ENCODE measurements at places on chromosomes 11 and 22.

DNA sequence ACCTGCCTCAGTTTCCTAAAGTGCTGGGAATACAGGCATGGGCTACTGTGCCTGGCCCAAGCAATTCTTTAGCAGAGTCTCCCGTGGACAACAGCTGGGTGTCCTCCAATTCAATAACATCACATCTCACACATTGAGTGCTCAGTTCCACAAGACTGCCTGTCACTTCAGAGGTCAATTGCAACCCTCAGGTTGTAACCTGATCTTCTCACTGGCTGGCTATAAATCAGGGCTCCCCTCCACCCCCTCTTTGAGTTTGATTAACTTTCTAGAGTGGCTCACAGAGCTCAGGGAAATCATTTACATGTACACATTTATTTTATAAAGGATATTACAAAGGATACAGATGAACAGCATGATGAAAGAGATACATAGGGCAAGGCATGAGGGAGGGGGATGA lies 68.1 kb downstream of the MCHR1 start:
- DNase-seq: no peak

GRCh38 chr11:110896358-110896757 lies 184.1 kb upstream of the ARHGAP20 start:
- peak; percentile 39 for DNase-seq

- no peak for DNase-seq
These were observed 48.2 kb downstream of the KCNC1 start for GRCh38 chr11:17782603-17783337.

- DNase-seq: no peak
These were observed 92.6 kb downstream of the DEPDC5 start for GRCh38 chr22:31846161-31847115.

- no peak for DNase-seq
These were observed 57.9 kb upstream of the PARVA start for GRCh38 chr11:12319461-12319951.

DNA sequence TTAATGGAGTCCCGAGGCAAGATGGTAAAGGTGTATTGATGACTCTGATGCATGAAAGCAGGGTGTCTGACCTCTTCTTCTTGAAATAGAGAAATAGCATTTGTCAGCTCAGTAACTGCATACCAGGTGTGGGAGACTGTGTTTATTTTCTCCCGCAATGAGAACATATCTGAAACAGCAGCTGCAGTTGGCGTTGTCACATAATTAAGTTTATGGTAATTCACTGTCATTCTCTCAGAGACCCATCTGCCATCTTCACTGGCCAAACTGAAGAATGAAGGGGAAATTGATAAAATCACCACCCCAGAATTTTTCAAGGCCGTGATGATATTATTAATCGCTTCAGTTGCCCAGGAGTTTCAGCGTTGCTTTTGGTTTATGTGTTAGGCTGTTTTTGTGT lies 20.1 kb upstream of the MCHR1 start:
- DNase-seq: no peak

DNA sequence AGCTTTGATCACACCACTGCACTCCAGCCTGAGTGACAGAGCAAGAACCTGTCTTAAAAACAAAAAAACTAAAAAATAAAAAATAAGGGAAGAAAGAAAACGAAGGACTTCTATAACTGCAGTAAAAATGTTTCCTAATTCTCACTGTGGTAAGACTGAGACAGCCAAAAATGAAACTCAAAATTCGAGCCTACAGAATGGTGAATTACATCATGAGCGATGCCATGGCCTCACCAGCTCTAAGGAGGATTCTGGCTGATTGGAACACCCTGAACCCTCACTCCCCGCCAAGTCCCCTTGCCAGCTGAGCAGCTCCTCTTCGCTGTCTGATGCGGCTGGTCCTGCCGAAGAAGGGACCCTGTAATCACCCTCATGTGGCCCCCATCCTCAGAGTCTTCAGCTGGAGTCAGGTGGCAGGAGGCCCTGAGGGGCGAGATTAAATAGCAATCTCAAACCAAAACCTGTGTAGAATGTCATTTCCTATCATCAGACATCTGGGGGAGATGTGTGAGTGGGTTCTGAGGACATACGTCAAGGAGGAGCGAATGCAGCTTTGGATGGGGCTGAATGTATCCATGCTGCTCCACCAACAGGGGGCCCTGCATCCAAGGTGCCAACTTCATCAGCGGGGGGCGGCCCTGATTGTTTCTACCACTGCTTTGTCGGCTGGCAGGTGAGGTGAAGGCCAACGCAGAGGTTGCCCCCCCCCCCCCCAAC lies 29.2 kb downstream of the PDGFB start:
- no peak for DNase-seq

GRCh38 chr11:112186304-112186703 lies 11.0 kb downstream of the BCO2 start:
- no peak for DNase-seq

DNA sequence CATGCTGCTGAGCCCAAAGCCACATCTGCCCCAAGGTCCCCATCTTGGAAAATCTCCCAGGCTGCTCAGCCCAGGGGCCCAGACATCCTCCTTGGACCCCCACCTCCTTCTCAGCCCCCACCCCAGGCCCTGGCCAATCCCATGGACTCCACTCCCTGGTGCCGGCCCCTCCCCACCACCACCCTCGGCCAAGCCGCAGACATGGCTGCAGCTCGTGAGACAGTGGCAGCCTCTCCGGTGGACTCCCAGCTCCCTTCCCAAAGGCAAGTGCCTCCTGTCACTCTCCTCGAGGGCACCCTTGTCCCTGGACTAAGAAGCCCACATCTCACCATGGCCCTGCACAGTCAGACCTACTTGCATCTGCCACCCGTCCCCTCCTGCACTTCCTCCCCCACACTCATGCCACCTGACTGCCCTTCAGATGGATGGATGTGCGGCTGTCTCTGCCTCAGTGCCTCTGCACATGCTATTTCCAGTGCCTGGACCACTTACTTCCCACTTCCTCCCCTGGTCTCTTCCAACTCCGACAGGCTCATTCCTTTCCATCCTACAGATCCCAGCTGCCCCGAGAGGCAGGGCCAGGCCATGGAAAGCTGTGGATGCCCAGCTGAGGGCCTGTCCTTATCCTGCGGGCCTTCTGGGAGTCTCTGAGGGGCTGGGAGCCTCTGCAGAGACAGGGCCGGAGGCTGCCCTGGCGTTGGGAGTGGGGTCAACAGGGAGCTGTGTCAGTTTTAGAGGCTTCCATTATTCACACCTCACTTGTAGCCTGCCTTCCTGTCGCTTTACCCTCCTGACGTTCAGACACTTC lies 25.5 kb upstream of the RFPL3 start:
- no peak for DNase-seq

- DNase-seq: no peak
These were observed 32.3 kb upstream of the POU2AF2 start for GRCh38 chr11:111213256-111213655.

GRCh38 chr11:132253469-132254264 lies 883.3 kb downstream of the NTM start:
- no peak for DNase-seq

- DNase-seq: no peak
These were observed 37.5 kb downstream of the ATG16L2 start for GRCh38 chr11:72851726-72852125.

GRCh38 chr11:73331138-73331916 lies 23.3 kb downstream of the ARHGEF17 start:
- no peak for DNase-seq

GRCh38 chr22:18906896-18907295 lies 776 bp downstream of the DGCR6 start:
- DNase-seq: no peak

GRCh38 chr22:27554841-27555456 lies 246.6 kb downstream of the MN1 start:
- DNase-seq: no peak

GRCh38 chr11:46299451-46299961 lies 22.0 kb downstream of the CREB3L1 start:
- DNase-seq: no peak

DNA sequence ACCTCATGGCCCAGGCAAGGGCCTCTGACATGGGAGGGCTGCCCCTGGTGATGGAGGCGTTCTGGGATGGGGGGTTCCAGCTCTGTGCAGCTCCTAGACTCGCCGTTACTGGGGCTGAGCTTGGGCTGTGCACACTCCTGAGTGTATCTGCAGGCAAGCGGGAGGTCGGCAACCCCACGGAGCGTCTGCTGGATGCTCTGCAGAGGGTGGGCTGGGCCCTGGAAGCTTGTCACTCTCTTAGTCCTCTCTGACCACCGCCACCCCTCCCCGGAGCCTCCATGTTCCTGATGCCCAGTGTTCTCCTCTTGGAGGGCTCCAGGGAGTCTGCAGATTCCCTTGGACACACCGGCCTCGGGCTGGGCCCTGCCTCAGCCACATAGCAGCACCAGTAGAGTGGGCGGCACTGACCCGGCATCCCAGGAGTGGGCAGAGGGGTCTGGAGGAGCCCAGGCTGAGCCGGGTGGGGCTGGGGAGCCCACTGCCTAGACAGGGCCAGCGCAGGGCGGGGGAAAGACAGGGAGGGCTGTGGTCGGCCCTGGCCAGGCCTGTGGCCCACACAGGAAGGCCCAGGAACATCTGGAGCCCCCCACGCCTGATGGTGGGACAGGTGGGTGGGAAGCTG lies 20.6 kb upstream of the MUC5B start:
- DNase-seq: no peak

- peak; percentile 94 for DNase-seq
These were observed 118.0 kb downstream of the SNX19 start for GRCh38 chr11:130798280-130798679.

DNA sequence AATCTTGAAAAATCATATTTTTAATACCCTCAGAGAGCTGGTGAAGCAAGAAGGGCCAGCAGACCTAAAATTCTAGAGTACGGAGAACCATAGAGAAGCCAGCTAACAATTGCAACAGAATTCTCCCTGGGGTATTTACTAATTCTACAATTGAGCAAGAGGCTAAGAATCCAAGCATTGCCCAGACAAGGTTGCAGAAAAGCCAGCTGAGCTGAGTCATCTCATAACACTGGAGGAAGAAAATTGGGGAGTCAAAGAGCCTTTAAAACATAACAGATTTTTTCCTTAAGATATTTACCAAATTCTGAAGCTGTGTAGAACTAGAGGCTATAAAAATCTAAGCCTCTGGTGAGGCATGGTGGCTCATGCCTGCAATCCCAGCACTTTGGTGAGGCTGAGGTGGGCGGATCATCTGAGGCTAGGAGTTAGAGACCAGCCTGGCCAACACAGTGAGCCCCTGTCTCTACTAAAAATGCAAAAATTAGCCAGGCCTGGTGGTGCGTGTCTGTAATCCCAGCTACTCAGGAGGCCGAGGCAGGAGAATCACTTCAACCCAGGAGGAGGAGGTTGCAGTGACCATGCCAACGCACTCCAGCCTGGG lies 13.6 kb upstream of the TMEM216 start:
- no peak for DNase-seq

DNA sequence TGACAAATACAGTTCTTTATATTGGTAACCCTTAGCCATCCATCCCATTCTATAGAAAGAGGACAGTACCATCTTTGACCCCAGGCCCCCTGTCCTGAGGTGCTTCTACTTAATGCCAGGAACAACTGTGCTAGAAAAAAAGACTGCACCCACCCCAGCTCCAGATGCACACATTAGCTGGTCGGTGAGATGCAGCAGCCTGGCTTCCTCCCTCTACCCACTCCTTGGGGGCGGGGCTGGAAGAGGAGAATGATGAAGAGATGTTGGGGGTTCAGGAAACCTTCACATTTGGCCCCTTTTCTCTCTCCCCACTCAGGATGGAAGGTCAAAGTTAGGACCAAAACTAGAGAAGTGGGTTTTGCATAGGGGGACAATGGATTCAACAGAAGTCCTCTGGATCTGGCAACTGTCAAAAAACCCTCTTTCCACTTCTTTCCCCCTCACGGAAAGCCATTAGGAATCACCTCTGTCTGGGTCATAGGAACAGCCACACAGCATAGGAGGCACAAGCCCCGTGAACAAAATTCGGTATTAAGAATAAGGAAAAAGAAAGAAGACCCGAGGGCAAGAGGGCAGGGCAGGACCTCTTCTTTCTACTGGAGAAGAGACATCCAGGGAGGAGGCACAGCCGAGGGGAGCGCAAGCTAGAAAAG lies 755 bp downstream of the NRIP3 start:
- DNase-seq: no peak

DNA sequence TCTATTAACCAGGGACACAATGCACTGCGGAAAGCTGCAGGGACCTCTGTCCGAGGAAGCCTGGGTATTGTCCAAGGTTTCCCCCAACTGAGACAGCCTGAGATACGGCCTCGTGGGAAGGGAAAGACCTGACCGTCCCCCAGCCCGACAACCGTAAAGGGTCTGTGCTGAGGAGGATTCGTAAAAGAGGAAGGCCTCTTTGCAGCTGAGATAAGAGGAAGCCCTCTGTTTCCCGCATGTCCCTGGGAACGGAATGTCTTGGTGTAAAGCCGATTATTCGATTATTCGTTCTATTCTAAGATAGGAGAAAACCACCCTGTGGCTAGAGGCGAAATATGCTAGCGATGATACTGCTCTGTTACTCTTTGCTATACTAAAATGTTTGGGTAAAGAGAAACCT lies 5.2 kb downstream of the BET1L start:
- no peak for DNase-seq

DNA sequence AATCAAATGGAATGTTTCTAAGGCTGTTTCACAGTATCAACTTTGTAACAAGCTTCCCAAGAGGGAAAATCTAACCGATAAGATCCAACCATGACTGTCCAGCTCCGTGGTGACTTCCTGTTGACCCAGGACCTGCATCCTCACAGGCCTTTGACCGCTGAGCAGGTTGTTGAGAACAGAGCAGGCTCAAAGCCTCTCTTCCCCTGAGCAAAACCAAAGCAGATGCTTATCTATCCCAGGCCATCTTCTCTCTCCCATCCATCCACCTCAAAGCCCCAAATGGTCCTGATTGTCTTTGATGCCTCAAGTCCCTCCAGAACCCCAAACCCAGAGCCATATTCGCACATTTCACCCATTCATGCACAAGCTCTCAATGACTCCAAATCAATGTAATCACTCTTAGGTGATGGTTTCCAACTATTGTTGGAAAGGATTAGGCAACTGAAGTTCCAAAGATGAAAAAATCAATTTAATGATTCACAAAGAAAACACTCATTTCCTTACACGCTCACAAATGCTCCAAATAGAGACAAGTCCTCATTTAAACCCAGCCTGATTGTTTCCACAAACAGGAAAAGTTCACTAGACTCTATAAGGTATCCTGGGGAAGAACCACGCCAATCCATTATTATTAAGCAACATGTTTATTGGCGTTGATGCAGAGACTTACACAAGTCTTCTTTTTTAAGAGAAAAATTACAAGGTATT lies 48.7 kb downstream of the C11orf58 start:
- DNase-seq: no peak

DNA sequence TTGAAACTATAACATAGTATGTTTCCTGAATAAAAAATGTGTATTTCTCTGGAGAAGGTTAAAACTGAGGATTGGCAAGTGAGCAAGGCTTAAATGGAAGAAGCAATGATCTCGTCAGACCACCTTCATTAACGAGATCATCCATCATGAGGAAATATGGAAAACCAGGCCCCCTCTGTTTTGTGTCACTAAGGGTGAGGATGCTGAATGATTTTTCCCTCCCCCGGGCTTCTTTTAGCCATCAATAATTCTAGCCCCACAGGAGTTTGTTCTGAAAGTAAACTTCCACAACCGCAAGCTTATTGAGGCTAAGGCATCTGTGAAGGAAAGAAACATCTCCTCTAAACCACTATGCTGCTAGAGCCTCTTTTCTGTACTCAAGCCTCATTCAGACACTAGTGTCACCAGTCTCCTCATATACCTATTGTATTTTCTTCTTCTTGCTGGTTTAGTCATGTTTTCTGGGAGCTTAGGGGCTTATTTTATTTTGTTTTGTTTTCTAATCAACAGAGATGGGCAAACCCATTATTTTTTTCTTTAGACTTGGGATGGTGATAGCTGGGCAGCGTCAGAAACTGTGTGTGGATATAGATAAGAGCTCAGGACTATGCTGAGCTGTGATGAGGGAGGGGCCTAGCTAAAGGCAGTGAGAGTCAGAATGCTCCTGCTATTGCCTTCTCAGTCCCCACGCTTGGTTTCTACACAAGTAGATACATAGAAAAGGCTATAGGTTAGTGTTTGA lies 5.8 kb upstream of the HBE1 start:
- no peak for DNase-seq
